Naive thymus-derived CD8-positive, alpha-beta T cell (primary cell): ENCODE measurements at places on chromosomes 5 and 9.

DNA sequence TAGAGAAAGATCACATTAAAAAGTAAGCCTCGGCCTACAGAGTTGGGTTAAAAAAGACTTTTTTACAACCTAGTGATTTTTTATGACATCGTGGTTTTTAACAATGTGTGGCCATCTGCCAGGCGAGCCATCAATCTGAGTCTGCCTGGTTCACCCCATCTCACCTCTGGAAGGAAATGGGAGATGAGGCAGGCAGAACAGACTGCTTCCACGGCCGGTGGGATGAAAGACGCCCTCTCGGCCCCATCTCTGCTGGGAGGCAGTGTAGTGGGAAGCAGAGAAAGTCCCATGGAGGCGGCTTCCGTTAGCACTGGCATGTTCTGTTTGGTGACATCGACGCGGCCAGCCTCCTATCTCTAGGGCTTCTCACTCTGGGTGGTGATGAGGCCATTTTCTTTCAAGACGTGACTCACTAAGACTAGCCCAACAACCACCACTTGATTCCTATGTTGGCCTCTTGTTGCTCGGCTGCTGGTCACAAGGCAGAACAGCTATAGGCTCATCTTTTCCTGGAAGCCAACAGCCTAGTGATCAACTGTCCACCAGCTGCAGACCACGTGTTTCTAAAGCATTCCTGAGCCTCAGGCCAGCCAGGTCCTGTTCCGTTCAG is 132.4 kb upstream of the OTULINL start:
- DNase-seq, result no peak

DNA sequence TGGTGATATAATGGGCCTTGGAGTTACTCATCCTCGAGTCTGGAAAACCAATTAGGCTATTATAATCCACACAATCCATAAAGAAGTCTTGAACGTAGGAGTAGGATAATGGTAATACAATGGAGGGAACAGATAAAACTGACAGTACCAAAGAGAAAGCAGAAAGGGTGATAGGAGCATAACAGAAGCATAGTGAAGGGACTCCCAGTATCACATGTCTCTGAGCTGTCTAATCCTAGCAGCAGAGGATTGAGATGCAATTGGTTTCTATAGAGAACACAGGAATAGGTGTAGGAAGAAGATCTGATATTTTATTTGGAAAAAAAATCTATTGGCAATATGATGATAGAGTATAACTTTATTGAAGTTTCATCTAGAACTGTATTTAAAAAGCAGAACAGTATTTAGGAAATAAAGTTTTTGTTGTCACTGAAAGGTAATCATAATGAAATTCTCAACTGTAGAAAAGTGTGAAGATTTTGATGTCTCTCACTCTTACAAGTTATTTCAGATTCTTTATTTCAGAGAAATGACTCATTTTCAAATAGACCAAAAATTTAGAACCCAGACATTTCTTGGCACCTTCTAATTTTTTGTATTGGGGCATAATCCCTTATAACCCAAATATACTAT is 25.4 kb downstream of the SRFBP1 start:
- DNase-seq, result no peak

DNA sequence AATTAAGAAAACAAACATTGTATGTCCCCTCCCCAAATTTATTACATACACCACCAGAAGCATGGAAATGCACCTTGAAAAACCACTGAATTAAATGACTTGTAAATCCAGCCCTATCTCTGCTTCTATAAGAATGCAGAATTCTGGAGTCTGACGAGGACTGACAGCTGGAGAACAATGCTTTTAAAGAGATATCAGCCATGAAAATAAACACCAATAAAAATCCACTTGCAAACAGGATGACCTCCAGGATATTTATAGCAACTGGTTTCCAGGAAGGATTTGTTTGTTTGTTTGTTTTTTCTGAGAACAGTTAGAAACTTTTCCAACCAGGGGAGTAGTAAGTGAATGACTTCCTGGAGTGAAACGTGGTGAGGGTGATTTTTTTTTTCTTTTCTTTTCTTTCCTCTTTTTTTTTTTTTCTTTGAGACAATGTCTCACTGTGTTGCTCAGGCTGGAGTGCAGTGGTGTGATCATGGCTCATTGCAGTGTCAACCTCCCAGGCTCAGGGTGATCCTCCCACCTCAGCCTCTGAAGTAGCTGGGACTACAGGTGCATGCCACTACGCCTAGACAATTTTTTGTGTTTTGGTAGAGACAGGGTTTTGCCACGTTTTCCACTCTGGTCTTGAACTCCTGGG is 38.7 kb upstream of the SLC36A1 start:
- DNase-seq, result no peak

DNA sequence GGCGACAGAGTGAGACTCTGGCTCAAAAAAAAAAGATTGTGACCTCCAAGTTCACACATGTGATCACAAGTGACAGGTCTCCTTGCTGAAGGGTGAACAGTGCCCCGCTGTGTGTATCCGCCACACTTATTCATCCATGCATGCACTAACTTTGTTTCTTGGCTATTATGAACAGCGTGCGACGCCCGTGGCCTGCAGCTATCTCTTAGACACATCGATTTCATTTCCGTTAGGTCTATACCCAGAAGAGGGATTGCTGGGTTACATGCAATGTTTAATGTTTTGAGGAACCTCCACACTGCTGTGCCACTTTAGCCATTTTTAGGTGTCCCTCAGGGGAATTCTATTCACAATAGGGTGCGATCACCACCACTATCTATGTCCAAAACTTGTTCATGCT is 12.1 kb upstream of the EGFL7 start:
- no peak for DNase-seq

DNA sequence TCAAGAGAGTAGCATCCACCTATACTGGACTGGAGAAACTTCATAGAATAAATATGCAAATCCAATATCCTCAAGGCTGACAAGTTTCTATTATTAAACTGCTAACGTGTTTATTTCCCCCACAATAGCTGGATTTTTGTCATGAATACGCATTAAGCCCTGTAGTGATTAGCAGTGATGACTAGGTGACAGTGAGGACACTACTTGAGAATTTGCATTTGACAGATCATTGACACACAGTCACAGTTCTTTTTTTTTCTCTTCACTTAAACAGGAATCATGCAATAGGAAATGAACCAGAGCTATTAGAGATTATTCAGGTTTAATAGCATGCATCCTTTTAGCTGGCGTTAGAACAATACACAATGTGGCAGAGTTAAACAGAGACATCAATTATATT is 35.3 kb downstream of the MPDZ start:
- DNase-seq, result no peak

DNA sequence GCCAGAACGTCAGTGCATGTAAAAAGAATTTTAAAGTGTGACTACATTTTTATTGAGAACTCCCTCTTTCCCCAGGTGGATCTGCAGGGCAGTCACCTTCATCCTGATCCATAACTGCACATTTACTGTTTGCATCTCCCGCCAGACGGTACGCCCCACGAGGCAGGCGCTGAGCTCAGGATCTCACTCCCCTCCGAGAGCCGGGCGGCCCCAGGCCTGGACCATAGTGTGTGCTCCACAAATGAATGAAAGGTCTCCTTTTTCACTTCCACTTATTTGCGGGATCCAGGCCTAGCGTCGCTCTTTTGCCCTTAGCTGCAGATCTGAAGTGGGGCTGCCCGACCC is 378 bp downstream of the DROSHA start:
- DNase-seq, result no peak

DNA sequence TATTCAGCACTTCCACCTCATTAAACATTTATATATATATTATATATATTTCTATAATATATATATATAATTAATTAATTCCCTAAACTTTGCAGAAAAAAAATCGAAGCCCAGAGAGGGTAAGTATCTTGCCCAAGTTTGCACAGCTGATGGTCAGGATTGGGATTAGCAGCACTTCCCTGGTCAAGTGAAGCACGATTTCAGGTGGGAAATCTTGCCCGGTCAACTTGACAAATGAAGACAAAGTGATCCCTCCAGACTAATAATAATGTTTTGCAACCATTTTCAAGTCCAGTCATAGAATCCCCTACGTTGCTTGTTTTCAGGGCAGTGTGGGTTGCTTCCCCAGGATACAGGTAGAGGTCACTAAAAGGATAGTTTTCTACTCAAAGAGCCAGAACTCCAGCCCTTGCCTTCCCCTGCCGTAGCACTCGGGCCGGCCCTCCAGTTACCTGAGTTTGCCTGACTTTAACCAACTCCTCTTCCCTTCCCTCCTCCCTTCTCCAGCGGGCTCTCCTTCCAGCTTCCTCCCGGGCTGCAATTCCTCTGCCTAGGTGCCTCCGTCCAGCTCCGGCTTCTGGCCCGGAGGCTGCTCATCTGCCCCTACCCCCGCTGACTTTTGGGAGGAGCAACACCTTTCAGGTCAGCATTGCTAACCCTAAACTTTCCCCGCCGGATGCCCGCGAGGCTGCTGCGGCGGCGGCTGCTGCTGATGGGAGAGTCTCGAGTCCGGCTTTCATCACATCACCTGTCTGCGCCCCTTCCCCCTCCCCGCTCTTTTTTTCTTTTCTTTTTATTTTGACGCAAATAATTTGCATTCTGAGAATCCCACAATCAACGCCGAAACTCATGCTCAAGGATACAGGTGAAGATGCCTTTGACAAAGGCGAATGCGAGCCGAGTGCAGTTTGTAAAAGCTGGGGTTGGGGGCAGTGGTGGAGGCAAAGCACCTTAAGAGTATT is 930 bp downstream of the PRLR start:
- DNase-seq, result no peak

DNA sequence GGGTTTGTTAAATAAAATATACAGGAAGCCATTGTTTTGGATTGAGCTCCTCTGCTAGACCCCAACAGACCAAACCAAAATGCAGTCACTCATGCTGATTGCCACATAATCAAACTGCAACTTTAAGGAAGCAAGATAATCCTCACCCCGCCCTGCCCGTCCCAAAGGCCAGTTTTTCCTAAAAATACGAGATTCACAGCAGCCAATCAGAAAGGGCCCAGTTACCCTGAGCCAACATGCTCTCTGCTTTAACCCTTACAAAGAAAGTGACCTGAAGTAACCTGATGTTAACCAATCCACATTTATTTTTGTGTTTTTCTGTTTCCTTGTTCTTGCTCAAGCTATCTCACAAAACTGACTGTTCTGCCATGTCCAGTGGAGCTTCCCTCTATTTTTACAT is 21.5 kb upstream of the RNF20 start:
- DNase-seq, result no peak

DNA sequence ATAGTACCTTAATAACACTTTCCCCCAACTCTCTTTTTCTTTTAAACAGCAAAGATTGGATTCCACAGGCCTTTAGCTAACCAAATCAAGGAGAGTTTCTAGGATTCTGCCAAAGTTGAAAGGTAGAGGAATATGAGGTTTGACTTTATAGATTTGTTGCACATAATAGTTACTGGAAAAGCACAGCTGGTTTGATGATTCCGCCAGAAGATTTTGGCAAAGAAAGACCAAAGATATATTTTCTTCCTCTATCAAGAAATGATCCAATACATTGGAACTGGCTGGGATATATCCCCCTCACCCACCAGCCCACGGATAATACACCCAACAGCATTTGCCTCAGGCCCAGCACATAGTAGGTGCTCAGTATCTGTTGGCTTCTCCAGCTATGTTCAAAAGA is 289.8 kb downstream of the EBF1 start:
- no peak for DNase-seq

GRCh38 chr9:98794802-98795201 is 1.6 kb downstream of the ANKS6 start:
- no peak for DNase-seq

DNA sequence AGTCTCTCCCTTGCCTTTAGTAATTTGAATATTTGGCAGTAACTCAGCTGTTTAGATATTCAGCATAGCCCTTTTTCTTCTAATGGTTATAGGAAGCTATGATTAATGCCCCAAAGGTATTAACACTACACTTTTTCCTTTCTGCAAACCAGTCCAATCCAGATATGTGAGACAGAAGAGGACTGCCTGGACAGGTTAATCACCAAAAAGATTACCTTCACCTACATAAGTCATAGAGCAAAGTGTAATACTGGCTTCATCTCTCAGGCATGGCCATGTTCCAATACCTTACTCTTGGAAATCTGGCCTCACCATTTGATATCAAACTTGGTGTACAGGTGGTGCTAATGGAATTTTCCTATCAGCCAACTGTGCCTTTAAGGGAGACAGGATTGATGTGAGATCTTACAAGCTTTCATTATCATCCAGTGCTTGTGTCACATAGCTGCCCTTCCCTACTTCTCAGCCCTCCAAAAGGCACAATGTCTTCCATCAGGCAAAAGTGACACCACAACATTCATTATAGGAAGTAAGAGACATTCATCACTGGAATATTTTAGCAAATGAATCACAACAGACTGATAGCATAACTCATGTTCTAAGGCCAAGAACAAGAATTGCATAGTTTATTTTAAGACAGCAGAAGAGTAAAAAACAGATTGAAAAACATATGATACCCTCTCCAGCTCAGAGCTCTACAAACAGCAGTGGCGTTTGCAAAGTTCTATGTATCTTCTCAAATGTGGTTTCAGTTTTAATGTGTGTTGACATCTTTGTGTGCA is 91.2 kb upstream of the PAM start:
- no peak for DNase-seq

DNA sequence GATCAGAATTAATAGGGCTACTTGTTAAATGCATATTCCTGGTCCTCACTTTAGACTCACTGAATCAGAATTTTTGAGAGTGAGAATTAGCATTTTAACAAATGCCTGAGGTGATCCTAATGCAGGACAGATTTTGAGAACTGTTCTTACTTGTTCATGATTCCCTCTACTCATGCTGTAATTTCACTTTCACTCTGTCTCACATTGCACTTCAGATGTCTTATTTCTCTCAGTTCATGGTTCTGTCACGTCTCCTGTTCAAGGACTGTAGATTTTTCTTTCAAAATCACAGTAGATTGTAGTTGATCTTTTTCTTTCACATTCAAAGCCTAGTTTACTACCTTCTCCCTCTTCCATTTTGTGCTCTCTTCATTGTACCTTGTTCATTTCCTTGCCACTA is 54.3 kb downstream of the ADGRV1 start:
- DNase-seq, result no peak

- no peak for DNase-seq
These were observed 38.4 kb downstream of the PRR16 start for GRCh38 chr5:120502531-120502930.

GRCh38 chr5:177198738-177199137 is 65.2 kb downstream of the NSD1 start:
- DNase-seq, result no peak

GRCh38 chr9:86599561-86599960 is 245.4 kb upstream of the TUT7 start:
- DNase-seq, result no peak

DNA sequence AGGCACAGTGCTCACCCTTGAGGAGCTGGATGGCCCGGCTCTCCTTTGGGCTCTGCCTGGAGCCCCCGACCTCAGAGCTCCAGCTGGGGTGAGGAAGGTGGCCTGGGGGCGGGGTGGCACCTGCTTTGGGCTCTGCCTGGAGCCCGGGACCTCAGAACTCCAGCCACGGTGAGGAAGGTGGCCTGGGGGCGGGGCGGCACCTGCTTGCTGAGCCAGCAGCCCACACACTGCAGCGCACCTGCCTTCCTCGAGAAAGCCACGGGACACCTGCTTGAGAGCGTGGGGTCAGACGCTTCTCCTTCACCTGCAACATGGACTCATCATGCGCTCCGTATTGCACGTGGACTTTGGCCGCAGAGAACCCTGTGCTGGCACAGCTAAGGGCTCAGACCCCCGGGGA is 51.8 kb downstream of the IRX2 start:
- DNase-seq, result no peak

- DNase-seq, result no peak
These were observed 609.8 kb downstream of the ZNF608 start for GRCh38 chr5:124136609-124137008.
